HFFc6 (cell line): ENCODE measurements at places on chromosomes 11 and 22. TPM values are rescaled to one million over a fixed set of nuclear protein-coding genes. Genes with fewer than 3 reads are reported as not detected.

The MS4A6E gene
- not detected in 3 replicates for total RNA-seq

The CYP2R1 gene
- 0.67 to 4.1 TPM (median 3.2 TPM) in 3 replicates for total RNA-seq

The NXPE1 gene
- not detected in 2 replicates for total RNA-seq

The KBTBD3 gene
- 2.4 and 2.5 TPM in 2 replicates for total RNA-seq

The SCN3B gene
- not detected in 3 replicates for total RNA-seq

The AIFM3 gene
- total RNA-seq = not detected in 3 replicates

The CHRM1 gene
- total RNA-seq = not detected in 3 replicates

The SCN2B gene
- not detected in 2 replicates for total RNA-seq

The MMP13 gene
- total RNA-seq = not detected in 3 replicates

The MRPL21 gene
- 60.8 to 72.7 TPM (median 66.3 TPM) in 3 replicates for total RNA-seq

The GTPBP1 gene
- total RNA-seq = 32.1 to 40.0 TPM (median 34.5 TPM) in 3 replicates

The TMEM179B gene
- 48.5 to 69.9 TPM (median 69.2 TPM) in 3 replicates for total RNA-seq

The CRYBB3 gene
- total RNA-seq = not detected in 3 replicates

The C22orf31 gene
- total RNA-seq = not detected in 3 replicates

The ANO9 gene
- not detected in 3 replicates for total RNA-seq

The FGF19 gene
- not detected in 3 replicates for total RNA-seq

The VWA5A gene
- total RNA-seq = not detected in 3 replicates

The MS4A13 gene
- total RNA-seq = not detected in 3 replicates

The FAM168A gene
- total RNA-seq = 34.3 to 40.1 TPM (median 37.8 TPM) in 3 replicates

The PGA3 gene
- 0.31 TPM in 1 of 2 replicates, not detected in the other for total RNA-seq

The DCHS1 gene
- 1.2 to 2.3 TPM (median 1.7 TPM) in 3 replicates for total RNA-seq

The OR52H1 gene
- total RNA-seq = not detected in 3 replicates

The SLC5A1 gene
- total RNA-seq = not detected in 3 replicates
